ENCODE measurements at places on chromosomes 11 and 22.

GRCh38 chr11:69531717-69532088, 50.2 kb downstream of the LINC01488 start:
- DNase-seq: no peak

DNA sequence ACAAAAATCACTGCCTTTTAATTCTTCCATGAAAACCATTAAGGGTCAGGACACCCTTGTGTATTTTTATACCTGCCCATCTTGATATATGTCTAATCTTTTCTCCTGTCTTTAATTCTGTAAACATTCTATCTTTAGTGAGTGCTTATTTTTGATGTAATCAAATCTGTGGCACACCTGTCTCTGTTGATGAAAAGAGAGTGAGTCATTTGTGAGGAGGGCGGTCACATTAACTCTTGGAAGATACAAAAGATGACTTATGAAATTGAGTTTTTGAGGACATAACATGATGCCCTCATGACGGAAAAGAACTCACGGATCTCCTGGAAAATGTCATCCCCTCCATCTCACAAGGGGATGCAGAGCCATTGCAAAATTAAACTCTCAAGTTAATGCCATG, 206.5 kb upstream of the PGR start:
- DNase-seq: no peak

GRCh38 chr11:97351939-97352338, 962.1 kb downstream of the JRKL start:
- DNase-seq: no peak

GRCh38 chr11:6780829-6781228, 2.0 kb upstream of the OR2AG1 start:
- DNase-seq: no peak

- no peak for DNase-seq
These were observed 26.9 kb downstream of the TPST2 start for GRCh38 chr22:26563022-26563421.

GRCh38 chr11:110428040-110428439, 1.7 kb upstream of the FDX1 start:
- no peak for DNase-seq

DNA sequence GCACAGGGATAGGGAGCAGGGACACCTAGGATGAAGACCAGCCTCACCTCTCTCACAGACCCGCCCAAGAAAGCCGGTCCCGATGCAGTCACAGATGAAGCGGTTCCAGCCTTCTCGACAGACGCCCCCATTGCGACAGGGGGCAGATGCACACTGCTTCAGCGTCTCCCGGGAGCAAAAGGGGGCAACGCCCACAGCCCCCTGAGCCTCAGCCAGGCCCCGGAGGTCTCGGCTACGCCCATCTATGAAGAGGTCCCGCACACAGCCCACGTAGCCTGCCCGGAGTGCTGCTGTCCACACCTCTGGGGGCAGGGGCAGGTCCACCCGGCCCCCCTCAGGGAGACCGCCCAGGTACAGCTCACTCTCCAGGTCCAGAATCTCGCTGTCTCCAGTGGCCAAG, 62.3 kb downstream of the NRXN2 start:
- DNase-seq: no peak

DNA sequence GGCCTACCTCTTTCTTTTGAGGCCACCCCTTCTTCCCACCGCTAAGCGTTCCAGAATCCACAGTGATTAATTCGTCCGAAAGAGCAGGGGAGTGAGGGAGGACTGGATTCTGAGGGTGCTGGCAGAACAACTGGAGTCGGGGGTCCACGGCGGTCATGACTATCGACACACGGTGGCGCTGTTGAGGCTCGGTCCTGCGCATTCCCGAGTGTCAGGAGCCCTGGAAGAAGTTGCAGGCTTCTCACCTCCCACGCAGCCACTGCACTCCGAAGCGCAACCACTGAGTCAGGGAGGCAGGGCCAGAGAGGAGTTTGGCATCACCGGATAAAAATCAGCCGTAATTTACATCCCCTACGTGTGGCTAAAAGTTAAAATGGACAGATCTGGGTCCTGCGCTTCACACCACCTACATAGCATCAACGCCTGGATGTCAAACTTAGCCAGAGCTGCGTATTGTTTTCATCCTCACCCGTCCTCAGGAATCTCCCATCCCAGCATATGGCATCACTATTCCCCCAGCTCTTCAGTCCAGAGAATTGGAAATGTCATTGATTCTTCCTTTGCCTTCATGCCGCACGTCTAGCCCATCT, 10.7 kb upstream of the CTSF start:
- DNase-seq: peak; percentile 65

DNA sequence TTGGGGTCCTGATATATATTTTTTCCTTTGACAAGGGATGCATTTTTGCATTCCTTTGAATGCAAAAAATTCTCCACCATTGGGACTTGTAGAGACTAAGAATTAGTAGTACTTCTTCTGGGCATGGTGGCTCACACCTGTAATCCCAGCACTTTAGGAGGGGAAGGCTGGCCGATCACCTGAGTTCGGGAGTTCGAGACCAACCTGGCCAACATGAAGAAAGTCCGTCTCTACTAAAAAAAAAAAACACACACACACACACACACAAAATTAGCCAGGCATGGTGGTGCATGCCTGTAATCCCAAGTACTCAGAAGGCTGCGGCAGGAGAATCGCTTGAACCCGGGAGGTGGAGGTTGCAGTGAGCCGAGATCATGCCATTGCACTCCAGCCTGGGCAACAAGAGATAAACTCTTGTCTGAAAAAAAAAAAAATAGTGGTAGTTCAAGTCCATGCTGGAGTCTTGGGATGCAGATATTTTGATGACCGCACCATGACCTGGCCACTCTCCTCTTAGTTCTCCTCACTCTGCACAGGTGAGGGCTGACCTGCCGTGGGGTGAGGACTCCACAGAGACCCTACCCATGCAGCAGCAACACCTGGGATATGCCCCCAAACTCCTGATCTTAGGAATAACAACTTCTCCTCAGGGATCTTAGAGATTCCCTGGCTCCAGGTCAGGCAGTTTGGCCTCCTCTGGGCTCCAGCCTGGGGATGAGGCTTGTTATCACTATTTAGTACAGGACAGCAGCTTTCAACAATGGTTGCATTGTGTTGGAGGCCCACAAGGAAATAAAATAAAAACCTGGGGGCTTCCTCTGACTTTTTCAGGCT, 36.5 kb upstream of the TOP3B start:
- no peak for DNase-seq

GRCh38 chr22:46673662-46674236, 53.6 kb downstream of the GRAMD4 start:
- DNase-seq: no peak

GRCh38 chr22:39094717-39095389, 2.2 kb upstream of the APOBEC3H start:
- DNase-seq: no peak

DNA sequence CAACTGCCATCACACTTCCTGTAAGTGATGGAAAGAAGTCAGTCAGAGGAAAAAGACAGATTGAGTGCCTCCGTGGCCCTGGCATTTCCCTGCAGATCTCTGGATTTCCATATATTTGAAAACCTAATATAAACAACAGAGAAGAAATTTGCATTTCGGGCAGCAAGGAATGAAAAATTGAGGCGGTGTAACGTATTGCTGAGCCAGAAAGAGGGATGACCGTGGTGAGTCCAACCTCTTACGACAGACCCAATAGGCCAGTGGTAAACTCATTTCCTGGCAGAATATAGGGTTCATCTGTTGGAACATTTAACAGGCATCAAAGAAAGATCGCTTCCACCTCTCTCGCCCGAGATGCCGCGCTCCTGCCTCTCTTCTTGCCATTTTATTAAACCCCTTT, 336.5 kb downstream of the MIAT start:
- DNase-seq: no peak

GRCh38 chr11:89736566-89736965, 26.5 kb downstream of the TRIM77 start:
- DNase-seq: no peak

GRCh38 chr22:28015676-28016601, 96.9 kb upstream of the PITPNB start:
- no peak for DNase-seq

DNA sequence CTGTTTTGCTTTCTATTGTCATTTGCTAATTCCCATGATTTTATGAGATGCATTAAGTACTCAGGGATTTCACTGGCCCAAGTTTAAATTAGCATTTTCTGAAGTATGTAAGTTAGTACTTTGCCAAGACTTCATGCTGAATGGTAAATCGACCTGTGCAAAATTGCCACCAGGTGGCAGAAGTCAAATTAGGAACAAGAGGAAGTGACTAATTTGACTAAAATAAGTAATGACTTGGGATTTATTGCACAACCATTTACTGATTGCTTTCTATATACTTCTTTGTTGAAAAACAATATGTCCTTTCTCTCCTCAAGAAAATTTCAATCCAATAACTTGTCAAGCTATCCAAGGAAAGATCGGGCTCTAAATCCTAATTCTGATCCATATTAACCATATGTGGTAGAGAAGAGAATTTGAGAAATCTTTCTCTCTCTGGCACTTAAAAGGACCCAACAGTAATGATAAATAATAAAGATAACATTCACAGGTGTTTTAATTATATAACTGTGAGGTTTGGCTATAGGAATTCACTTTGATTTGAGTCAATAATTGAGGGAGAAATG, 253.7 kb upstream of the CHORDC1 start:
- peak; percentile 20 for DNase-seq

GRCh38 chr11:115297330-115297729, 206.9 kb downstream of the CADM1 start:
- DNase-seq: no peak

DNA sequence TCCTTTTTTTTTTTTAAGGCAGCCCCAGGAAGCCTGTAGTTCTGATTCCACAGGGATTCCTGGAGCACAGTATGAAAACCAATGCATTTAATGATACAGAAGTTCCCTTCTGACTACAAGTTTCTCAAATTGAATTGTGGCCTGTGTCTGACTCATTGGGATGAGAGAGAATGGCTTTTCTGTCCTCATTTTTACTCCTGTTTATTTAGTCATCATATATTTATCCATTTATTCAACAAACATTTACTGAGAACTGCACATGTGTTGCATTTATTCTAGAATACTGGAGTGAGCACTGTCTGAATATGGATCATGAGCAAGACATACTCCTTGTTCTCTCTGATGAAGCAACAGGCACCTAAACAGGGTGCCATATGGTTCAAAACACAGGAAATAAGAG, 231.2 kb downstream of the NTM start:
- DNase-seq: peak; percentile 61

DNA sequence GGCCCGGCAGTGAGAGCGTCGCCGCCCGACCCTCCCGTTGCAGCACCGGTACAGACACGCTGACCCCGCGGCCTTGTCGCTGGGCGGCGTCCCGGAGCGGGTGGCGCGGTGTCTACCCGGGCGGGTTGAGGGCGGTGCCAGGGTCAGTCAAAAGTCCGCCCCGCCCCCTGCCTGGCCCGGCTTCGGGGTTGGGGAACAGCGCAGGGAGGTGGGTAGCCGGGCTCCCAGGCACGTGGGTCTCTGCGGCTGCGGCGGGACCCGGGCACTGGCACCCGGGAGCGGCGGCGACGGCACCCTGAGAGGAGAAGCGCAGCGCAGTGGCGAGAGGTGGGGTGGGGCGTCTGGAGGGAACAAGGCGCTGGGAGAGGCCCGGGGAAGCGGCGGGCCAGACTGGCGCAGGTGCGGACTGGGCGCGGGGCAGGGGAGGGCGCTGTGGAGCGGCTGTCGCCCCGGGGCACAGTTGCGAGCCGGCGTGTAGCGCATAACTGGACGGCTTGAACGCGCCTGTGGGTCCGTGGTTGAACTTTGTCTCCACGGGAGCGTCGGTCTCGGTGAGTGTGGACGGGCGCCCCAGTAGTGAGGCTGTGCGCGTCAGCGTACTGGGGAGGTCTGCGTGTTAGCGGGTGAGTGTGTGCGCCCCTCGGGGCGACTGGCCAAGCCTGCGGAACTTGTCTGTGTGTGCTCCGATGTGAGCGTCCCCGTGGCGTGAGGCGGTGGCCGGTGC, at the start of gene P2RY2:
TSS of gene P2RY2 (plus strand) at position 176 of the 724 bp plus-strand sequence. CDS start 15,879 bp downstream, outside the sequence.
- DNase-seq: no peak

- DNase-seq: no peak
These were observed 90.2 kb upstream of the KCNQ1OT1 start for GRCh38 chr11:2789791-2790567.

- DNase-seq: peak; percentile 12
These were observed 76.2 kb upstream of the GDPD4 start for GRCh38 chr11:77377734-77378133.

GRCh38 chr11:104219096-104219495, 55.1 kb upstream of the PDGFD start:
- no peak for DNase-seq

- DNase-seq: no peak
These were observed 1.7 kb upstream of the XBP1 start for GRCh38 chr22:28801845-28802594.

- DNase-seq: no peak
These were observed 15.4 kb downstream of the SLC35C1 start for GRCh38 chr11:45820211-45820857.

DNA sequence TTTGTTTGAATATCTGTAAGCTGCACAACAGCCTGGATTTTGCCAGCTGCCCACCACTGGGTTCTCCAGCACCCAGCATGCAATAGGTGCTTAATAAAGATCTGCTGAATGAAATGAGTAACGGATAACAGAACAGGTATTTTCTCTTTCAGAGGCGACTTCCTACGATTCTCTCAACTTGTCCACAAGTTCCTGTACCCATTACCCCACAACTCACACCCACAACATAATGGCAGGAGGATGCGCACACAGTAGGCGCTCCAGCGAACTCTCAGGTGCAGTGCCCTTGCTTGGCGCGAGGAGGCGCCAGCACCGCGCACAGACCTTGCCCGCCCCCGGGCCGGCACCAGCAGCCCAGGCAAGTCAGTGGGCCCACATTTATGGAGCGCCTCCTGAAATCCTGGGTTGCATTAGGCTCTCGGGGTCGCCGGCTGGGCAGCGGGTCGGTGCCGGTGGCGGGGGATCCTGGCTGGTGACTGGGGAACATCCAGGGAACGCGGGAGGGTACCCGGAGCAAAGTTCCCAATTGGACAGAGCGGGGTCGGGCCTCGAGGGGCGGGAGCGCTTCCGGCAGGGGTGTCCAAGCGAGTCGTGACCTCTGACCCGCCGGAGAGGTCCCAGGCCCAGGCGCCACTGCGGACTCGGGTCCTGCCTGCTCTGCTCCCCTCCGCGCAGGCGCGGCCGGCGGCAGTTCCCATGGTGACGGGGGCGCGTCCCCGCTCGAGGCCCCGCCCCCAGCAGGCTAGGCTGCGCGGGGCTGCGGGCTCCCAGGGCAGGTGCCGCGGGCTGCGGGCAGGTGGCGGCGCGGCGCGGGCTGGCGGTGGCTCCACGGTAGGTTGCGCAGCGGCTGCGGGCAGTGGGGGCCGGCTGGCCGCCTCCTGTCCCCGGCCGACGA, at the start of gene KIAA1671:
TSS of gene KIAA1671 (plus strand) at position 775 of the 895 bp plus-strand sequence. CDS start 75,284 bp downstream, outside the sequence.
- peak; percentile 35 for DNase-seq

DNA sequence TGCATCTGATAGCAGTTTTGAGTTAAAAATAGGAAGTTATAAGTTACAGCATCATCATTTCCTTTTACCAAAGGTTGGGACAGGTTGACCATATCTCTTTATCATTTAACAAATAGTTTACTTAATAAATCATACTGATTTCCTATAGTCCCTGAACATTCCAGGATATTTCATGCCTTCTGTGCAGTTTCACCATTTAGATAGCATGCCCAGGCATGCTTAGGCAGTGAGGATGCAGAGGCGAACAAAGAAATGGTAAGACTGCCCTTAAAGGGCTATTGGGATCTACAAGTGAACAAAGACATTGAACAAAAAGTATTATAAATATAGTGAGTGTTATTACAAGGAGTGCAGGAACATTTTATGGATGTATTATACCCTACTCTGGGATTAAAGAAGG, 96.4 kb downstream of the PRMT3 start:
- no peak for DNase-seq

GRCh38 chr11:7253800-7254199, 2.1 kb downstream of the SYT9 start:
- DNase-seq: no peak

GRCh38 chr11:62588966-62589637, 2.2 kb downstream of the TUT1 start:
- no peak for DNase-seq

GRCh38 chr22:20621162-20621561, 113.8 kb downstream of the MED15 start:
- no peak for DNase-seq
